Colonic mucosa (tissue), 4 donors: ENCODE measurements at places on chromosomes 5 and 9. TPM values are rescaled to one million over a fixed set of nuclear protein-coding genes. Genes with fewer than 3 reads are reported as not detected.

HMCN2 gene
- total RNA-seq = 30.6 TPM

SAPCD2 gene
- total RNA-seq = 19.2 TPM

DNA sequence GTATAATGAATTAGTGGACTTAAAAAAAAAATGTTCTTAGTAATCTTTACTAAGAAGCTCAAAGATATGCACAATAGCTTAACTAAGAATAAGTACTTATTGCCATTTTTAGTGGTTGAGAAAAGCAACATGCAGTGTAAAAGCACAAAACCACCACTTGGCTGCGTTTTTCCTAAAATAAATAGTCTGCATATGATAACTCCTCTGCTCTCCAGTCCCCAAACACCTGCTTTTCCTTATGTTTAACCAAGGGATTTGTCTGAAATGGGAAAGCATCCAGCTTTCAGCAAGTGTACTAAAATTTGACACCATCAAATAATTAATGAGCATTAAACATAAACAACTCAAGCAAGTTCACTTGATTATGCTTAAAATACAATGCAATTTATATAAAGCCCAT, 41.4 kb downstream of the PSIP1 start:
- no peak for DNase-seq

- no peak for DNase-seq
Measured at GRCh38 chr9:78073722-78074121, 42.1 kb upstream of the GNAQ start.

DNA sequence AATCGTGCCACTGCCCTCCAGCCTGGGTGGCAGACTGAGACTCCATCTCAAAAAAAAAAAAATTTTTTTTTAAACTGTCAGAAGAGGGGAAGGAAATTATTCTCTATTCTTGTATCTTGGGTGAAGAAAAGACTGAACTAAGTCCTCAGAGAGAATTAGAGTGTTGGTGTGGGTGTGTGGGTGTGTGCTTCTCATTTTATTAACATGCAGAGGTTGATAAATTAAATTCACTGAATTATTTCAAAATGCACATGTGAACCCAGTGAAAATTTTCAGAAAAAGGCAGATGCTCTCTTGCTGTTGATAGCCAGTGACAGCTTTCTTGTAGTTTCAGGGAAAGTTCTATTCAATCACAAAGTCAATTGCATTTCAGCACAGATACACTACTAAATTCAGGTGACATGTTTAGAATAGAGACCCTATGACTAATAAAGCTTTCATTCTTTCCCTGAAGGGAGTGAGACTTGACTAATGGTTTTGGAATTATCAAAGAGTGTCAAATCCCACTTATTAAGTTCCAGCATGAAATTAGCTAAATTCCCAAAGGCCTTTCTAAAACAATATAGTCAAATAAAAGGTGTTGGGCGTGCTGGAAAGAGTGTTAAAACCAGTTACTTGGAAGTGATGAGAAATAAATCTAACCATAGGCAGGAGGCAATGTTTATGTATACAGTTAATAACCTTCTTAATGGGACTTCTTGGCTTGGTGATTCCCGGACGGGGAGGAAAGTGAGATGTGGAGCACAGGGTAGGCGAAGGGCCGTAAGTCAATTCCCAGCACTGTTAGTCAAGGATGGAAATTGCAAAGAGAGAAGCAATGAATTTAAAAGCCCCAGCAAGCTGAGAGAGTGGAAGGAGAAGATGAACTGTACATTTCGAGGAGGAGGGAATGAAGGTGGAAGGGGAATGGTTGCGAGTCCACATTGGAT, 103.2 kb upstream of the SPATA31D4 start:
- DNase-seq = no peak

GRCh38 chr5:132766020-132766805, 10.8 kb downstream of the SEPTIN8 start:
- no peak for DNase-seq

- DNase-seq = no peak
Measured at GRCh38 chr5:57696825-57697570, 214.4 kb upstream of the ACTBL2 start.

DNA sequence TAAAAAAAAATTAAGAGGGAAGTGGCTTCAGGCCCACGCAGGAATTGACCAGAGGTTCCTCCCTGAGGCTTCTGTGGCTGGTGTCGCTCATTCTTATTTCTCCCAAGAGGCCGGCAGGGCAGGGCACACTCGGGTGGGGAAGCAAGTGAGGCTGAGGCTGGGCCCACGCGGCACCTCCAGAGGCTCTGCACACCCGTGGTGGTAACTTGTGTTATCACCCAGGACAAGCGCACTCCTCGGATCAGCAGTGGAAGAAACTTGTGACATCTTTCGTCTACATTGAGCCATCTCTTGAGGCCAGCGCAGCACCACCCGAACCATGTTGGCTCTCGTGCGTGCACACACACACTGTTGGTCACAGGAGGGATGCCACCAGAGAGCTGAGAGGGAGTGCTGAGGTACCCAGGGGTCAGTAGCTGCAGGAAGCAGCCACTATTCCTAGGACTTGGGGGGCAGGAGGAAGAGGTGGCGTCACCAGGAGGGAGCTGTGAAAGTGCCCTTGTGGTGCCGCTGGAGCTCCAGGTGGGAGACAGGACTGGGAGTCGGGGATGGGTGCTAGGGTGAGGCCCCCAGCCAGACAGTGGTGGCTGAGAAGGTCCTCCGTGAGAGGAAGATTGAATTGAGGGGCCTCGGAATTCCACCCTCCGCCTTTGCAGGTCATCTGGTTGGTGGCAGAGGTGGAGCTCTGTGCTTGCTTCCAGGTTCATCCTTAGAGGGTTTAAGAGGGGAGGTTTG, 6.4 kb downstream of the NDUFS6 start:
- no peak for DNase-seq

- peak; percentile 50 for DNase-seq
Measured at GRCh38 chr9:34562135-34562745, 27.3 kb downstream of the CNTFR start.

DPYSL3 gene
- 32.2 TPM for total RNA-seq

CDH18 gene
- total RNA-seq = not detected

SCGB3A2 gene
- 0.67 TPM for total RNA-seq

PSD2 gene
- total RNA-seq = 0.11 TPM
